ENCODE measurements at places on chromosomes 11 and 22. TPM values are rescaled to one million over a fixed set of nuclear protein-coding genes. Genes with fewer than 3 reads are reported as not detected.

The BMAL1 gene
- 34.8 TPM for total RNA-seq

The NTM gene
- 5.0 TPM for total RNA-seq

The GUCY1A2 gene
- 0.72 TPM for total RNA-seq

The UBXN1 gene
- 275 TPM for total RNA-seq

The RAB36 gene
- 1.2 TPM for total RNA-seq

The SOX6 gene
- 11.2 TPM for total RNA-seq

The AMBRA1 gene
- total RNA-seq: 39.2 TPM

The NAV2 gene
- 30.7 TPM for total RNA-seq

The KRTAP5-11 gene
- not detected for total RNA-seq

The DCHS1 gene
- total RNA-seq: 6.5 TPM

DNA sequence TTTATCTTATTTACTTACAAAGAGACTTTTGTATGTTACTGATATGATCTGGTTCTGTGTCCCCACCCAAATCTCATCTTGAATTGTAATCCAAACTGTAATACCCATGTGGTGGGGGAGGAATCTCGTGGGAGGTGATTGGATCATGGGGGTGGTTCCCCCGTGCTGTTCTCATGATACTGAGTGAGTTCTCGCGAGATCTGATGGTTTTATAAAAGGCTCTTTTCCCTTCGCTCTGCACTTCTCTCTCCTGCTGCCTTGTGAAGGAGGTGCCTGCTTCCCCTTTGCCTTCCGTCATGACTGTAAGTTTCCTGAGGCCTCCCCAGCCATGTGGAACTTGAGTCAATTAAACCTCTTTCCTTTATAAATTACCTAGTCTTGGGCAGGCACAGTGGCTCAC is 42.4 kb upstream of the WNT7B start:
- peak; percentile 63 for DNase-seq

- DNase-seq: no peak
Measured at GRCh38 chr11:74895340-74896116, 53.4 kb downstream of the XRRA1 start.

DNA sequence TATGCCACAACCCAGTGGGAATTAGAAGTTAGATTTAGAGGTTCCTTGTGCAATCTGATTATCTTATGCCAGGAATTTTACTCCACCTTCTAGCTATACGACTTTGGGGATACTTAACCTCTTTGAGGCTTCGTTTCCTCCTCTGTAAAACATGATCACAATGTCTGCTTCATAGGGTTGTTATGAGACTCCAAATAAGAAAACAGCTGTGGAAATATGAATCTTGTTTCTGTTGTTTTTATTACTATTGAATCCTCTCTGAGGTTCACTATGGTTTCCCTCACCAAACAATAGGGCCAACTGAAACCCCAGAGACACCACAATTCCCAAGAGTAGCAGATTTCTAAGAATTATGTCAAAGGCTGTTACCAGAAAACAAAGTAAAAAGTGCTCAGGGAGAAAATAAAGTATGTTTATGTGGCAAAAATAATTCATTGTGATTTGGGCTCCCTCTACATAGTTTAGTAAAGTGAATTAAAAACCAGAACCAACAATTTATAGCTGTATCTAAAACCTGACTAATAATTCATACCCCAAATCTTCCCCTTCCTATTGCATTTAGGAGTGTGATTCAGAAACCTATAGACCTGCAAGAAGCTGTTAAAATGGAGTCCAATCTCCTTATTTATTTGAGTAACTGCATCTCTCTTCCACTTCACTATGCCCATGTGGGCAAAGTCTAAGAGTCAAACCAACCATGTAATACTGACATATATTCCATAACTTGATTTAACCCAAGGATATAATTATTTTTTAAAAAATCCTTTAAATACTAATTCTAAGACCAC is 38.4 kb downstream of the AMBRA1 start:
- DNase-seq: no peak

GRCh38 chr22:43148581-43148980 is 2.8 kb upstream of the TSPO start:
- no peak for DNase-seq

- DNase-seq: no peak
Measured at GRCh38 chr11:16799890-16800289, 61.4 kb downstream of the C11orf58 start.

- peak; percentile 92 for DNase-seq
Measured at GRCh38 chr11:130478204-130478701, 29.8 kb downstream of the ADAMTS15 start.

GRCh38 chr22:49453771-49454170 is 373.9 kb downstream of the BRD1 start:
- no peak for DNase-seq

- no peak for DNase-seq
Measured at GRCh38 chr22:23243859-23244689, 63.8 kb downstream of the BCR start.

- no peak for DNase-seq
Measured at GRCh38 chr11:72629266-72629665, 45.0 kb downstream of the PDE2A start.

DNA sequence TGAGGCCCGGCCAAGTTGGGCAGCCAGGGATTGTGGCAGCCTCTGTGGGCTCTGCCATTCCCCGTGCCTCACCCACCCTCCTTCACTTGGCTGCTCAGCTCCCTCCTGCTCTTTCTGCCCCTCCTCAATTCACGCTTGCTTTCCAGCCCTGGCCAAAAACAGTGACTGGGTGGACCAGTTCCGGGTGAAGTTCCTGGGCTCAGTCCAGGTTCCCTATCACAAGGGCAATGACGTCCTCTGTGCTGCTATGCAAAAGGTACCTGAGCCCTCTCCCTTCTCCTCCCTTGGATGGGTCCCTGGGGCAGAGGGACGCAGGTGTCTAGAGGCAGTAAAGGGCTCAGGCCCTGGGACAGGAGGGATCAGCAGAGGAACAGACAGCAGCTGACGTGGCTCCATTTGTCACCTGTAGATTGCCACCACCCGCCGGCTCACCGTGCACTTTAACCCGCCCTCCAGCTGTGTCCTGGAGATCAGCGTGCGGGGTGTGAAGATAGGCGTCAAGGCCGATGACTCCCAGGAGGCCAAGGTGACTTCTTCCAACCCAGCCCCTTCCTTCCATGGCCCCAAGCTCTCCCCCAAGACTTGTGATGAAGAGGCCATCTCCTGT is 2.7 kb downstream of the FREY1 start:
- DNase-seq: no peak

- DNase-seq: no peak
Measured at GRCh38 chr11:75203138-75203537, 37.4 kb upstream of the TPBGL start.

- peak; percentile 79 for DNase-seq
Measured at GRCh38 chr11:119340335-119341221, at the start of gene C1QTNF5. Gene C1QTNF5, minus strand, starts transcription at chr11:119340883. Its CDS starts 486 bp downstream, at chr11:119340397.

DNA sequence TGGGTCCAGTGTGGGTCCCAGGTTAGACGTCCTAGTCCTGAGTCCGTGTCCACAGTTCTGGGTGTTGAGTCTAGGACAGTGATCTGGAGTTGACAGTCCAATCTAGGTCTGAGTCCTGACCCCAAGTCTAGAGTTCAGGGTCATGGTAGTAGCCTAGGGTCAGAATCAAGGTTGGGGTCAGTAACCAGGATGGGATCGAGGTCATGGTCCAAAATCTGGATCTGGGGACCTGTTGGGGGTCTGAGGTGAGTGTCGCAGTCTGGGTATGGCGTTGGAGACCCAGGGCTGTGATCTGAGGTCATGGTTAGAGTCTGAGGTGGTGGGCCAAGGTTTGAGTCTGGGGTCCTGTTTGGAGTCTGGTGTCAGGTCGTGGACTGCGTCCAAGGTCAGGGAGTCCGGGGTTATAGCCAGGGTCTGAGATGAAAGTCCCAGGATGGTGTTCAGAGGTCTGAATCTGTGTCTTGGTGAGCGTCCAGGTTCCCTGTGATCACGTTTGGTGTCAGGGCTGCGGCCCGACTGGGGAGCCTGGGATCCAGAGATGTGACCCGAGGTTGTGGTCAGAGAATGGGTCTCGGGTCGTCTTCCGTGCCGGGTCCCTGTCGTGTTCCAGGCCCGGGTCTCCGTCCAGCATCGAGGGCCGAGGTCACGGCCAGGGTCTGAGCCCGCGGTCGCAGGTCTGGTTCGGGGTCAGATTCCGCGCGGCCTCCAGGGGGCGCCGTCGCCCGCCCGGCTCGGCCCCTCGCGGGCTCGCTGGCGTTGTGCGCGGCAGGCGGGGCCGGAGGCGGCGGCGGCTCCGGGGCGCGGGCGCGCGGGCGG is 432 bp upstream of the GRK2 start:
- peak; percentile 96 for DNase-seq

- DNase-seq: peak; percentile 15
Measured at GRCh38 chr22:19843857-19844376, 10.8 kb downstream of the GNB1L start.

GRCh38 chr11:102900346-102900745 is 25.6 kb upstream of the MMP12 start:
- no peak for DNase-seq

DNA sequence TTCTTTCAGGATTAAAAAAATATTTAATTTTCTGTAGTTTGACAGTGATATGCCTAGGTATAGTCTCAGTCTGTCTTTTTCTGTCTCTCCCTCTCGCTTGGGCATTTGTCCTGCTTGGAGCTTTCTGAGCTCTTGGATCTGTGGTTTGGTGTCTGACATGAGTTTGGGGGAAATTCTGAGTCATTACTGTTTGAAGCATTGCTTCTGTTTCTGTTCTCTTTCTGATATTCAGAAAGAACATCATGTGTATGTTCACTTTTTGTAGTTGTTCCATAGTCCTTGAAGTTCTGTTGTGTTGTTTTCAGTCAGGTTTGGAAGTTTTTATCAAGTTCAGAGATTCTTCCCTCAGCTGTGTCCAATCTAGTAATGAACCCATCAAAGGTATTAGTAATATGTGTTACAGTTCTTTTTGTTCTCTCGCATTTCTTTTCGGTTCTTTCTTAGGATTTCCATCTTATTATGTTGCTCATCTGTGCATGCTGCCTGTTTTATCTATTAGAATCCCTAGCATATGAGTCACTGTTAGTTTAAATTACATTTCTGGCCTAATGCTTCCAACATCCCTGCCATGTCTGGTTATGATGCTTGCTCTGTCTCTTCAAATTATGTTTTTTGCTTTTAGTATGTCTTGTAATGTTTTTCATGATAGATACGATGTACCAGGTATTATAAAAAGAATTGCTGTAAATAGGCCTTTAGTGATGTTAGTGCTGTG is 48.4 kb downstream of the DDX10 start:
- DNase-seq: no peak

- no peak for DNase-seq
Measured at GRCh38 chr11:17164361-17165246, 43.2 kb downstream of the PIK3C2A start.

DNA sequence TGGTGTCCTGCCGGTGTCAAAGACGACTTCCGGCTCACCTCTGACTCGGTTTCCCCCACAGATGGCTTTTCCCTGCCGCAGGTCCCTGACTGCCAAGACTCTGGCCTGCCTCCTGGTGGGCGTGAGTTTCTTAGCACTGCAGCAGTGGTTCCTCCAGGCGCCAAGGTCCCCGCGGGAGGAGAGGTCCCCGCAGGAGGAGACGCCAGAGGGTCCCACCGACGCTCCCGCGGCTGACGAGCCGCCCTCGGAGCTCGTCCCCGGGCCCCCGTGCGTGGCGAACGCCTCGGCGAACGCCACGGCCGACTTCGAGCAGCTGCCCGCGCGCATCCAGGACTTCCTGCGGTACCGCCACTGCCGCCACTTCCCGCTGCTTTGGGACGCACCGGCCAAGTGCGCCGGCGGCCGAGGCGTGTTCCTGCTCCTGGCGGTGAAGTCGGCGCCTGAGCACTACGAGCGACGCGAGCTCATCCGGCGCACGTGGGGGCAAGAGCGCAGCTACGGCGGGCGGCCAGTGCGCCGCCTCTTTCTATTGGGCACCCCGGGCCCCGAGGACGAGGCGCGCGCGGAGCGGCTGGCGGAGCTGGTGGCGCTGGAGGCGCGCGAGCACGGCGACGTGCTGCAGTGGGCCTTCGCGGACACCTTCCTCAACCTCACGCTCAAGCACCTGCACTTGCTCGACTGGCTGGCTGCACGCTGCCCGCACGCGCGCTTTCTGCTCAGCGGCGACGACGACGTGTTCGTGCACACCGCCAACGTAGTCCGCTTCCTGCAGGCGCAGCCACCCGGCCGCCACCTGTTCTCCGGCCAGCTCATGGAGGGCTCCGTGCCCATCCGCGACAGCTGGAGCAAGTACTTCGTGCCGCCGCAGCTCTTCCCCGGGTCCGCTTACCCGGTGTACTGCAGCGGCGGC is 5.5 kb downstream of the B3GNT6 start:
- no peak for DNase-seq

DNA sequence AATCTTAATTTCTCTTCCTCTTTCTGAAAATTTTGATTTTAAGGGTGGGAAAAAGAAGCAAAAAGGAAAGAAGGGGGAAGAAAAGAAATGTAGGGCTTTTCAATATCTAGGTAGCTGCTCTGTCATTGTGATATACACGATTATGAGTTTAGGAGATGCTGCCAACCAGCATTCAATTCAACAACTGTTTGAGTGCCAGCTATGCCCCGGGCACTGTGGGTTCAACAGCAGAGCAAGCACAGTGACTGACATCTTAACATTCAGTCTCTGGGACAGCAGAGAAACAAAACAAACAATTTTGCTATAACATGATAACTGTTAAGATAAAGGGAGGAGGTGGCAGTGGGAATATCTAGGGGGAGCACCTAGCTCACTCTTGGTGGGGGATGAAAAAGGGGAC is 91.6 kb downstream of the DBX1 start:
- DNase-seq: no peak

GRCh38 chr11:7551571-7551970 is 37.8 kb downstream of the PPFIBP2 start:
- no peak for DNase-seq

DNA sequence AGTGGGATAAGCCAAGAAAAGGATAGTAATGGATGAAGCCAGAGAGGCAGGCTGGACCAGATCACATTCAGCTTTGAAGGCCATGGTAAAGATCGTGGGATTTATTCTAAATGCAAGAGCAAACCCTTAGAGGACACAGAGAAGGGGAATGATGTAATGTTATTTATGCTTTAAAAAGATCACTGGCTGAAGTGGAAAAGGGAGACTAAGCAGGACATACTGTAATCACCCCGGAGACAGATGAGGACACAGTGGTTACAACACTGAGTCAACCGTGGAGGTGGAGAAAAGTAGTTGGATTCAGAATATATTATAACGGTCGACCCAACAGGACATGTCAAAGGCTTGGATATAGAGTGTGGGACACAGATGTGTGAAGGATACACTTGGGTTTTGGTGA is 38.5 kb downstream of the CDON start:
- DNase-seq: no peak
